ENCODE measurements at places on chromosomes 2 and 18.

GRCh38 chr2:227154986-227155774, 8.8 kb downstream of the COL4A4 start:
- DNase-seq: no peak

DNA sequence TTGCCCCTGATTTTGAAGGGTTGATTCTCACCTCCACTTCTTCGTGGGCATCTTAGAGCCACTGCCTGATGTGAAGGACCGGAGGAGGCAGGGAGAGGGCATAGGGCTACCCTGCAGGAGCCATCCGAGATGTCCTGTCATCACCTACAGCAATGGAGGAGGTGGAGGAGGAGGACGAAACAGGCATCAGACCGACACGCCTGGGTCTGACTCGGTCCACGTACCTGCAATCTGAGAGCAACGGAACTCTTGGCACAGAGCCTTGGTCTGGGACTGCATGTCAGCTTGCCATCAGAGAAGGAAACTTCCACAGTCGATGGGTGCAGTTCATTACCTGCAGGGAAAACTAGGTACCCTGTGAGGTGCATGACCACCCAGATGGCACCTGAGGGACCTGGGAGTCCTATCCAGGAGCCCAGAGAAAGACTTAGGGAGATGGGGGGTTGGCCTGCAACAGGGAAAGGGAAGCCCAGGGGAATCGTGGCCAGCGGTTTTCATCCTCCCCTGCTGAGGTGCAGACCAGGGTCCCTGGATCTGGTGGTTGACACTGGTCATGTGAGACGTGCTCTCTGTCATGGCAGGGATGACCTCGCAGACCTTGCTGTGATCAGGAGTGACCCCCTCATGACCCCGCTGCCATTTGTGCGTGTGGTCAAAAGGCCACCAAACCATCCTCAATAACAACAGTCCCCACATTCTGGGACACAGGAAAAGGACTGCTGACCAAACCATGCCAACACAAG, 190.8 kb downstream of the SEPTIN10 start:
- DNase-seq: no peak

GRCh38 chr2:216596980-216597509, 36.2 kb upstream of the IGFBP2 start:
- DNase-seq: no peak

- DNase-seq: no peak
Observed at GRCh38 chr2:227054006-227054405, 110.0 kb downstream of the COL4A4 start.

- no peak for DNase-seq
Observed at GRCh38 chr2:198762441-198762840, 695.3 kb downstream of the SATB2 start.
